ENCODE measurements at places on chromosomes 12 and 14.

DNA sequence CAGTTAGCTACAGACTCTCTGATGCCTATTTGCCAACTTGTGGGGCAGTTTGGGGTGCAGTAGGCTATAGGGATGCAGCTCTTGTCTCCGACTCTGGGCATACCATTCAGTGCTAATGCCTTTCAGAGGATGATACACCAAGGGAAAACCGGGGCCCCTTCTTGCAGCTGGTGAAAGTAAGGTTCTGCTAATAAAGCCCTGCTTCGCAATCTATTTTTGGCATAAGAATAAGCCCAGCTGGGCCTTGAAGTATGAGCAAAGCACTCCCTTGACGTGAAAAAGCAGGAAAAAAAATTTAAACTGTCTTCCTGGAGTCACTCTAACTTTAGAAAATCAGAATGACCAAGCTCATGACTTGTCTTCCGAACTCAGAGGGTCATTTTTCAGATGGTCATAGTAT, 124.1 kb upstream of the RBM19 start:
- DNase-seq, result no peak

GRCh38 chr12:52203079-52203921, 11.5 kb upstream of the KRT80 start:
- no peak for DNase-seq

DNA sequence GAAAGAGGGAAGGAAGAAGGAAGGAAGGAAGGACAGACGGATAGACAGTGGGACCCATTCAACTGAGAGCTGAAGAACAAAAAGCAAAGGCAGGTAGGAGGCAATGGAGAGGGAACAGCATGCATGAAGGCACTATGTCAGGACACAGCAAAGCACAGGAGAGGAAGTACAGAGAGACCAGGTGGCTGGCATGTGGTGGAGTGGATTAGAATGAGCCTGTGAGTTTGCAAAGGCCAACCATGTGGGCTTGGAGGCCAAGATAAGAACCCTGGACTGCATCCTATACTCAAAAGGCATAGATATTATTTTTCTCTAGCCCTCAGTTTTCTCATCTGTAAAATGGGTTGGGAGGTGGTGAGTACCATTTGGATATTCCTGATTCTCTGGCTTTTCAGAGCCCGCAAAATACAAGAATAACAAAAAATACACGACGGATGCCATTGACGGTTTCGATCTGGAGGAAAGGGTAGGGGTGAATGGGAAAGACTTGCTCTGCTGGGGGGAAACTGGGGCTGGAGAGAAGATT, 102.9 kb downstream of the WSCD2 start:
- DNase-seq, result no peak

DNA sequence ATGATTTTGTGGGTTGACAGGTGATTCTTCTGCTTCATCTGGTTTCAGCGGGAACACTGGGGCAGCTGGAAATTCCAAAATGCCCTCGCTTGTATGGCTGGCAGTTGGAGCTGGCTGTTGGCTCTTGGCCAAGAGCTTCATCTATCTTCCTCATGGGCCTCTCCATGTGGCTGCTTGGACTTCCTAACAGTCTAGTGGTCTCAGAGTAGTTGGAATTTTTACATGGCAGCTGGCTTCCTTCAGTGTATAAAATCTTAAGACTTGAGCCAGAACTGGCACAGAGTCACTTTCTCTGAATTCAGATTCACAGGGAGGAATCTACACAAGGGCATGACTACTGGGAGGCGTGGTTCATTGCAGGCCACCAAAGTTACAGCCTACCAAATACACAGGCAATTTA, 204.9 kb upstream of the RMST start:
- no peak for DNase-seq

GRCh38 chr12:112837629-112838197, 46.2 kb downstream of the RPH3A start:
- peak; percentile 46 for DNase-seq

GRCh38 chr14:75315144-75315543, 36.5 kb downstream of the FOS start:
- no peak for DNase-seq

DNA sequence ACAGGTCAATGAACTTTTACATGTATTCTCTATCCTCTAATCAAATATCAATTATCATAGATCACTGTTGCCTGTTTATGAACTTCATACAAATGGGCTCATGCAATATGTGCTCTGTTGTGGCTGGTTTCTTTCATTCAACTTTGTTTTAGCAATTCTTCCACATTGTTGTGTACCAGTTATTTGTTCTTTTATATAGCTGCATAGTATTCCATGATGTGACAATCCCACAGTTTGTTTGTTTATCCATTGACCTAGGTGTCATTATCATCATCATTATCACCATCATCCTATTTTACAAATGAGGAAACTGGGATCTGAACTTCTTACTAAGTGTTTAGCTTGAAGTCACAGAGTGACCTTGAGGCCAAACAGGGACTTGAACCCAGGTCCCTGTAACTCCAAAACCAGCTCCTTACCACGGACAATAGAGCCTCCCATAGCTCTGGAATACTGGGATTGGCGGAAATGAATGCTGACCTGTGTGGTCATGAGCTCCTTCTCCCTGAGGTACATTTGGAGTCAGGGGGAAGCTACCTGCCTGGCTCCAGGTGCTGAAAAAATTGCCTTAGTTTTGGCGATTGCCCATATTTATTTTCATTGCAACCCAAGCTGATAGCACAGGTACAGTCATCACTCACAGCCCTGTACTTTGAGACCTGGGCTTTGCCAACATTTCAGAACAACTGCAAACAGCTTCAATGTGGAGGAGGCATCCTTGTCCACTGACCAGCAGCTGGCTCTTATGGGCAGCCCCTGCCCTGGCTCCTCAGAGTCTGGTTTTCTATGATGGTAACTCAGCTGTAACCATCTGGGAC, 9.2 kb downstream of the ZFP36L1 start:
- DNase-seq, result no peak

GRCh38 chr12:75366629-75367028, 24.3 kb upstream of the GLIPR1L2 start:
- DNase-seq, result no peak

DNA sequence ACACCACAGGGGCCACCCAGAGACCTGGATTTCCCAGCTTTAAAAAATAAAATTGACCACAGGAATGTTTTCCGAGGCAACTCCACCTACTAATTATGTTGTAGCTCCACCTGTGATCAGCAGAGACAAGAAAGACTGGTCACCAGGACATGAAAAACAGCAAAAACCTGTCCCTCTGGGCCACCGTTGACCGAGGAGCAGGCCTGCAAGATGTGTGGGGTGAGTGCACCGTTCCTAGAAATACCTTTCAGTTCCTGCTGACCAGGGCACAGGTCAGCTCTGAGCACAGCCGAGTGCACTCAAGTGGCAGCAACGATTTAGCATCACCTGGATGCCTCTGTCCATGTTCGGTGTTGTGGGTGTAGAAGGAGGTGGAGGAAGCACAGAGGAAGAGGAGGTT, 16.9 kb downstream of the FZD10 start:
- DNase-seq, result no peak

DNA sequence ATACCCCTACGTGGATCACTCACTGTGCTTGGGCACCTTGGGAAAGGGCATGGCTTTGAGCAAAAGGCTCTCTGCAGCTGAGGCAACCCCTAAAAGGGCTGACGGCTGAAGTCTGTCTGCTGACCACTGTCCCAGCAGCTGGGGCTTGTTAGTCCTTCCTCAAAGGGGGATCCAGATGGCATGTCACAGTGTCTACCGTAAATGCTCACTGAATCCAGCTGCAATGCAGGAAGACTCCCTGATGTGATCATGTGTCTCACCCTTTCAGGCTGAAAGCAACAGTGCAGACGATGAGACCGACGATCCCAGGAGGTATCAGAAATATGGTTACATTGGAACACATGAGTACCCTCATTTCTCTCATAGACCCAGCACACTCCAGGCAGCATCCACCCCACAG, 12.4 kb downstream of the OAS1 start:
- DNase-seq, result no peak

Measured in foreskin keratinocyte (primary cell).